ENCODE measurements at places on chromosomes 2 and 18.
A peak's percentile ranks its signal among the peaks of the same experiment; 100 is the strongest.

GRCh38 chr2:25354116-25354515 is 12.4 kb upstream of the DNMT3A start:
- H3K27me3 ChIP-seq = no peaks in the 10 kb centered on the region
- no peaks in the 10 kb centered on the region for H3K4me1 ChIP-seq
- DNase-seq = no peak
- no peak overlapping the region for H3K27ac ChIP-seq
- H3K4me3 ChIP-seq = no peak overlapping the region

GRCh38 chr18:45525301-45525700 is 90.0 kb upstream of the SLC14A2 start:
- no peaks in the 10 kb centered on the region for H3K27me3 ChIP-seq
- no peak for DNase-seq
- no peaks in the 10 kb centered on the region for H3K36me3 ChIP-seq
- no peaks in the 10 kb centered on the region for H3K4me1 ChIP-seq

- H3K27me3 ChIP-seq = peaks cover 5% of the 10 kb centered on the region
- DNase-seq = peak; percentile 65
- no peaks in the 10 kb centered on the region for H3K4me1 ChIP-seq
- no peaks in the 10 kb centered on the region for H3K36me3 ChIP-seq
- no peak overlapping the region for H3K27ac ChIP-seq
Measured at GRCh38 chr18:11553098-11553940, 56.1 kb upstream of the SLC35G4 start.

DNA sequence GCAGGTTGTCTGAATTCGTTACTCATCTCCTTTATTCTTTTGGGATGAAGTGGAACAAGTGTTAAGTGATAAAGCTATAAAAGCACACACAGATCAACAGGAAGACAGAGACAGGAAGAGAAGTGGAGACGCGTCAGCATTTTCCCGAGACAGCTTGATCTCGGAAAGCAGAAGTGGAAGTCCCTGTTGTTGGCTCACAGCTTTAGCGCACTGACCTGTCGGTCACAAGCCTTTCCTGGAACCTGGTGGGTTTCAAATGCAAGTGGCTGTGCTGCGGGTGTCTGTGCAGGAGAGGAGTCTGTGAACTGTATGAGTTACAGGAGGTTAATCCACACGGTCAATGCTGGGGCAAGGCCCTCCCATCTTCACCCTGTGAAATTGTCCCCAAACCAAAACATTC is 116.6 kb upstream of the PELI1 start:
- peak overlapping the region; percentile 50 for H3K4me3 ChIP-seq
- peaks cover 11% of the 10 kb centered on the region for H3K4me1 ChIP-seq
- no peak overlapping the region for H3K27ac ChIP-seq
- no peaks in the 10 kb centered on the region for H3K27me3 ChIP-seq

GRCh38 chr2:9961013-9961412 is 9.5 kb downstream of the GRHL1 start:
- H3K27ac ChIP-seq = no peak overlapping the region
- no peaks in the 10 kb centered on the region for H3K36me3 ChIP-seq
- no peaks in the 10 kb centered on the region for H3K27me3 ChIP-seq
- peak; percentile 72 for DNase-seq
- no peaks in the 10 kb centered on the region for H3K4me1 ChIP-seq
- no peak overlapping the region for H3K4me3 ChIP-seq

DNA sequence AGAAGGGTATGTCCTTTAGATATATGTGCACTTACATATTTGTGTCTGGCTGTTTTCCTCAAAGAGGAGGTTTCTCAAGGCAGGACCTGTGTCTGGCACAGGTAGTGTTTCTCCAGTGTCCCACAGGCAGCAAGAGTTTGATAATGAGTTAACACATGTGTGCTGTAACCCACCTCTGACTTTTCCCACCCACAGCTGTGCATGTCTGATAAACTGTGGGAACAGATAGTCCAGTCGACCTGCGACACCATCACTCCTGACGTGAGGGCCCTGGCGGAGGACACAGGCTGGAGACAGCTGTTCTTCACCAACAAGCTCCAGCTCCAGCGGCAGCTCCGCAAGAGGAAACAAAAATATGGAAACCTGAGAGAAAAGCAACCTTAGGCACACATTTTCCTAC is 58.2 kb downstream of the SLC16A14 start:
- no peak overlapping the region for H3K27ac ChIP-seq
- H3K27me3 ChIP-seq = no peaks in the 10 kb centered on the region
- peaks cover 5% of the 10 kb centered on the region for H3K4me1 ChIP-seq
- H3K4me3 ChIP-seq = no peak overlapping the region
- no peak for DNase-seq
- no peaks in the 10 kb centered on the region for H3K36me3 ChIP-seq

DNA sequence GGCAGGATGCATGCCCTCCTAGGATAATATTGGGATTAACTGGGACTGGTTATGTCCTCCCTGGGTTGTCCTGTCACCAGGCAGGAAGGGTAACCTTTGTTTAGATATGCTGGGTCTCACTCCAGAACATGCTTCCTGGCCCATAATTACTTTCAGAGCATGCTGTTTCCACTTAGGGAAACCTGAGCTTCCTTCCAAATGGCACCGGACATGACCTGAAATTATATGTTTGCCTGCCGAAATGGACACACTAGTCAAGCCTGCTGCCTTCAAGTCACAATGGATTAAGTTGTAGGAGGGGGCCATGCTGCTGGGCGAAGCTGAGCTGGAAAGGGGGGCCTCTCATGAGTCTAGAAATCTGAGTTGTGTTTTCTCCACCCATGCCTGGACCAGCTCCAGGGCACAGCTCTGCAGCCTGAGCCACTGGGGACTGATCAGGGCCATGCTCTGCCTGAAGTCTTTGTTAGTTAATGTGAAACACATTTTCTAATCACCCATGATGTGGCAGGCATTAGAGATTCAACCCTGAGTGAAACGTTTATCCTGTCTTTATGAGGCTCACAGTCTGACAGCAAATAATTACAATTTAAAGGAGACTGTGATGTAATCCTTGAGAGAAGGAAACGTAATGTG is 273.3 kb downstream of the TNS1 start:
- H3K27me3 ChIP-seq = peaks cover 5% of the 10 kb centered on the region
- H3K27ac ChIP-seq = no peak overlapping the region
- no peak overlapping the region for H3K4me3 ChIP-seq

GRCh38 chr2:146912536-146912935 is 932.3 kb upstream of the ACVR2A start:
- H3K4me3 ChIP-seq = no peak overlapping the region
- H3K27me3 ChIP-seq = no peaks in the 10 kb centered on the region
- H3K36me3 ChIP-seq = no peaks in the 10 kb centered on the region
- no peaks in the 10 kb centered on the region for H3K4me1 ChIP-seq
- H3K27ac ChIP-seq = no peak overlapping the region

All from common myeloid progenitor, CD34-positive (primary cell).